ENCODE measurements at places on chromosomes 1 and 21. TPM values are rescaled to one million over a fixed set of nuclear protein-coding genes. Genes with fewer than 3 reads are reported as not detected.

SPATA6 gene
- 26.0 TPM for total RNA-seq

IL12RB2 gene
- total RNA-seq = 0.36 TPM

GRCh38 chr1:162899422-162900146 is 38.6 kb upstream of the CCDC190 start:
- DNase-seq = no peak
- H3K4me1 ChIP-seq = no peaks in the 10 kb centered on the region
- no peak overlapping the region for H3K27ac ChIP-seq
- no peaks in the 10 kb centered on the region for H3K36me3 ChIP-seq
- H3K4me3 ChIP-seq = no peak overlapping the region
- no peaks in the 10 kb centered on the region for H3K27me3 ChIP-seq

- no peak for DNase-seq
- H3K4me1 ChIP-seq = peaks cover 3% of the 10 kb centered on the region
- H3K4me3 ChIP-seq = no peak overlapping the region
- no peaks in the 10 kb centered on the region for H3K27me3 ChIP-seq
- H3K36me3 ChIP-seq = no peaks in the 10 kb centered on the region
Observed at GRCh38 chr1:56404561-56405030, 174.8 kb downstream of the PLPP3 start.

GRCh38 chr1:246110343-246111219 is 396.5 kb downstream of the SMYD3 start:
- peaks cover 51% of the 10 kb centered on the region for H3K4me1 ChIP-seq
- H3K27me3 ChIP-seq = peaks cover 6% of the 10 kb centered on the region
- no peak overlapping the region for H3K4me3 ChIP-seq
- DNase-seq = no peak
- no peak overlapping the region for H3K27ac ChIP-seq
- peaks cover 4% of the 10 kb centered on the region for H3K36me3 ChIP-seq

DIO1 gene
- not detected for total RNA-seq

DNA sequence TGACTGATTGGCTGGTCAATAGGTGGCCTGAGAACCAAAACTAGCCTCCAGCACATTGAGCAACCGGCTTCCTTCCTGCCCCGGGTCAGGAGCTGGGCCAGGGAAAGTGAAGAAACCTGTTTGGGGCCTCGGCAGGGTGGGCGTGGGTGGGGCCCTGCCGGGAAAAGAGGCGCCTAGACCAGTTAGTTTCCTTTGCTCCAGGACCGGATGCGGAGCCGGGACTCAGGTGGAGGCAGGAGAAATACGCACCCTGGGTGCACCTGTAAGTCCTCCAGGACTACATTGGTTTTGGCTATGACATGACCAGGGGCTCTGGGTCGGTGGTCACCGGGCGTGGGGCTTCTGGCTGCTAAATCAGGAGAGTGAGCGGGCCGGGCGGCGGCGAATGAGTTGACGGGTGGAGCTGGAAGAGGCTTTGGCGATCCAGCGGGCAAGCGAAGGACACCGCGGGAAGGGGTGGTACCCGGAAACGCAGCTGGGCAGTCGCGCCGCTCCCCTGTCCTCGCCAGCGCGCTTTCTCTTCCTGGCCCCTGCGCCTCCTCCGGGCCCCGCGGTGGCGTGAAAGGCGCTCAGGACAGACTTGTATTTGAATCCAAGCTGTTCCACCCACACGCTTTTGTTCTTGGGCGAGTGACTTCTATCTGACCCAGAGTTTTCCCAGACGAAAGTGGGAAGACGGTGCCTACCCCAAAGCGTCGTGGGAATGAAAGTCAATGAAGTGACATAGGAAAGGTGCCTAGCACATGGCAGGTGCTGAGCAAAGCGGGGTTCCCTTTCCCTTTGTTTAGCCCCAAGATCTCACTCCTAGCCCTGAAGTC is 30.6 kb upstream of the JUN start:
- H3K27me3 ChIP-seq = peaks cover 3% of the 10 kb centered on the region
- DNase-seq = peak; percentile 42
- no peak overlapping the region for H3K4me3 ChIP-seq
- H3K27ac ChIP-seq = peak overlapping the region; percentile 25
- H3K4me1 ChIP-seq = peaks cover 22% of the 10 kb centered on the region
- no peaks in the 10 kb centered on the region for H3K36me3 ChIP-seq

DNA sequence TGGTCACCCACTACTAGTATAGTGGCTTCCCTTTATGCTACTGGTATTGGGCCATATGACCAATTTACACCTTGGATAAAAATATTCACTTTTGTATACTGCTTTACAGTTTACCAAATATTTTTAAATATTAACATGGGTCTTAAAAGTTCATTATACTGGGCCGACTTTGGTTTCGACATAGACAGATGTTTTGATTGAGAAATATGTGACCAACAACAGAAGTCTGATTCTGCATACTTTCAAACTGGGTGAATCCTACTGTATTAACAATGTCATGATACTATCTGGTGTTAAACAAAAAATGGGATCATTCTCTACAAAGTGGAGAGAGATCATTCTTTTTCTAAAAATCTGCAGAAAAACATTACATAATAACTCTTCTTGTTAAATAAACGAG is 134.8 kb downstream of the AKT3 start:
- DNase-seq = no peak
- no peak overlapping the region for H3K4me3 ChIP-seq
- H3K4me1 ChIP-seq = peaks cover 4% of the 10 kb centered on the region
- no peaks in the 10 kb centered on the region for H3K27me3 ChIP-seq

DNA sequence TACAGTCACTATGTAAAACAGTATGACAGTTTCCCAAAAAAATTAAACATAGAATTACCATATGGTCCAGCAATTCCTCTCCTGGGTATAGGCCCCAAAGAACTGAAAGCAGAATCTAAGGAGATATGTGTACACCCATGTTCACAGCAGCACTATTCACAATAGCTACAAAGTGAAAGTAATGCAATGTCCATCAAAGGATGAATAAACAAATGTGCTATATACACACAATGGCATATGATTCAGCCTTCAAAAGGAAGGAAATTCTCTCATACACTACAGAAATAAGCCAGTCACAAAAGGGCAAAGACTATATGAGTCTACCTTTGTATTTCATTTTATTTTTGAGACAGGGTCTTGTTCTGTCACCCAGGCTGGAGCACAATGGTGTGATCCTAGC is 120.4 kb downstream of the TOMM20 start:
- no peak overlapping the region for H3K27ac ChIP-seq
- H3K4me3 ChIP-seq = no peak overlapping the region
- no peaks in the 10 kb centered on the region for H3K36me3 ChIP-seq
- peaks cover 5% of the 10 kb centered on the region for H3K4me1 ChIP-seq

DNA sequence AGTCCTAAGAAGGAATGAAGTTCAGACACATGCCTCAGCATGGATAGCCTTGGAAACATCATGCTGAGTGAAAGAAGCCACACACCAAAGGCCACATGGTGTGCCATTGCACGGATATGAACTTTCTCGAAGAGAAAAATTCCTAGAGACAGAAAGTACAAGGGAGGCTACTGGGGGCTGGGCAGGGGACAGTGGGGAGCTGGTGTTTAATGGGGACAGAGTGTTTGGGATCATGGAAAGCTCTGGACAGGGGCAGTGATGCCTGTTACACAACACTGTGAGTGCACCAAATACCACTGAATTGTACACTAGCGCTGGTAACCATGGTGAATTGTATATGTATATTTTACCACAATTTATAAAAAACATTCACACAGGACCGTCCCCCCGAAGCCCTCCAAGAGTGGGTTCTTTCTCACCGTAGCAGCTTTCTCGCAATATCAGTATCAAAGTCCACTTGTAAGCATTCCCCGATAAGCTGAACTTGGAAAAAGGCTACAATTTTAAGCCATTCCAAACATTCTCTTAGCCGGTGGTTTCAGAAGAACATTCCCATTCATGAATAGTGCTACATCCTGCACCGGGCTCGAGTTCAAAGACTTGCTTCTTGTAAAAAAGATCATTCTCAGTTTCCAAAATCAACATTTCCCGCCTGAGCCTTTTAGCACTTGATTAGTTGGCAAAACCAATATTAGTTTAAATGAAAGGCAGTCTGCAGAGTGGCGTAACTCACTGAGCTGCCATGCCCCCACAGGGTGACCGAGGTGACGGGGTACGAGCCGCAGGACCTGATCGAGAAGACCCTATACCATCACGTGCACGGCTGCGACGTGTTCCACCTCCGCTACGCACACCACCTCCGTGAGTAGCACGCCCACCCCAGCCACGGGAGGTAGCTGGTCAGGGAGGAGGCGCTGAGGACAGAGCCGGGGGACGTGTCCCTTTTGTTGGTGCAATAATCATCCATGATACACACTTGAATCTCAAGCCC is 31.7 kb downstream of the SIM2 start:
- peaks cover 12% of the 10 kb centered on the region for H3K36me3 ChIP-seq
- peaks cover 2% of the 10 kb centered on the region for H3K4me1 ChIP-seq
- H3K4me3 ChIP-seq = peak overlapping the region; percentile 39

DNA sequence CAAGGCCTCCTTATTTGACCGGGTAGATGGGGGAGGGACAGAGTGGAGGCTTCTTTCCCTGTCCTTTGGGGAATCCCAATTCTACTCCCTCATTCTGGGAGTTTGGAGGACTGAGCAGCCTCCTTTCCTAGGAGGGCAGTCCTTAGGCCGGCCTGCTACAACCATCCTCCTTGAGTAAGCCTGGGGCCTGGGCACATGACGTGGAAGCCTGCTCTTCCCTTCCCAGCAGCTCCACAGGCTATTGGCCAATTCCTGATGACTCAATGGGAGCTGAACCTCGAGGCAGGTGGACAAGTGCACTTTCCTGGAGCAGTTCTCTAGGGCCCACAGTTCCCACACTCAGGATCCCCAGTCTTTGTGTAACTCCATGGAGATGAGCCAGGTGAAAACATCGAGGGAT is 3.1 kb downstream of the KCNA10 start:
- H3K4me1 ChIP-seq = no peaks in the 10 kb centered on the region
- no peak for DNase-seq
- no peaks in the 10 kb centered on the region for H3K36me3 ChIP-seq
- no peak overlapping the region for H3K27ac ChIP-seq
- H3K27me3 ChIP-seq = peaks cover 5% of the 10 kb centered on the region

DNA sequence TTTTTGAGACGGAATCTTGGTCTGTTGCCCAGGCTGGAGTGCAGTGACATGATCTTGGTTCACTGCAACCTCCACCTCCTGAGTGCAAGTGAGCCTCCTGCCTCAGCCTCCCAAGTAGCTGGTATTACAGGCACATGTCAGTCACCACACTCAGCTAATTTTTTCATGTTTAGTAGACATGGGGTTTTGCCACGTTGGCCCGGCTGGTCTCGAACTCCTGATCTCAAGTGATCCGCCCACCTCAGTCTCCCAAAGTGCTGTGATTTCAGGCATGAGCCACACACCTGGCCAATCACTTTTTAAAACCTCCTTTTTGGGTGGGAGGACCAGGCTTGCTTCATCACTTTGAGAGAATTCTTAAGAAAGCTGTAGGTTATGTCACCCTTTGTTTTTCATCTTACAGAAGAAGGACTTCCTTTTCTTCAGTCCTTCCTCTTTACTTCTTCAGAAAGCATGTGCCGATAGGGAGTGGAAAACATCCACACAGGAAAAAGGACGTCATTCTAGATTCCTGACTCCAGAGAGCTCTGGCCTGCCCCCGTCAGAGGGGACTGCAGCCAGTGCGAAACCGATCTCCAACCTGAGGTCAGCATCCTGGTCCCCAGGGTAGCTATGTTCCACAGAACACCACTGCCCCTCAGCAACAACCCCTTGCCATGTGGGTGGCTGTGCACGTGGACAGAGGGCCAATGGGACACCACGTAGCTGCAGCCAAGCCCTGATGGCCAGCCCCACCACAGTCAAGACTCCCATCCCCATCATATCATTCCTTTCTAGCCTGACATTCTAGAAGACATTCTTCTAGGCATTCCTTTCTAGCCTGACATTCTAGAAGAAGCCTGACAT is 21.9 kb downstream of the NCF2 start:
- DNase-seq = peak; percentile 34
- H3K27ac ChIP-seq = peak overlapping the region; percentile 90
- peaks cover 38% of the 10 kb centered on the region for H3K4me1 ChIP-seq
- H3K27me3 ChIP-seq = peaks cover 22% of the 10 kb centered on the region
- peak overlapping the region; percentile 10 for H3K4me3 ChIP-seq

- no peak for DNase-seq
Observed at GRCh38 chr1:66231217-66231616, 302.7 kb upstream of the SGIP1 start.

OR2AK2 gene
- total RNA-seq = not detected

GRCh38 chr21:35658242-35658641 is 402.1 kb downstream of the SETD4 start:
- H3K4me3 ChIP-seq = no peak overlapping the region
- peaks cover 1% of the 10 kb centered on the region for H3K27me3 ChIP-seq
- H3K27ac ChIP-seq = no peak overlapping the region
- H3K36me3 ChIP-seq = no peaks in the 10 kb centered on the region
- H3K4me1 ChIP-seq = no peaks in the 10 kb centered on the region

DNA sequence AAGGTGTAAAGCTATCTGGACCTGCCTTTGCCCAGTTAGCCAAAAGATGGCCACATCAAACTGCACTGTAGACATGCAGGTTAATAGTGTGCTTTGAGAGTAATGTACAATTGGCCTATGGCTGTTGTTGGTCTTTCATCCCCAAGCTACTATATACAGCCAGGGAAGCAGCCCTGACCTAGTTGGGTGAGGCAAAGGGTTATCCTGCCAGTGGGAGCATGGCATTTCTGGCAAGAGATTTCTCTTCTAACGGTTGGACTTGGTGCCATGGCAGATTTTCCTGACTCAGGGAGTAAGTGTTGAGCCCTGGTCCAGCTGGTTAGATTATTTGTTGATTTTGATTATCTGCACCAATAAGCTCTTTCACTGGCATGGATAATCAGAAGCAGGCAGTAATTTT is 119.8 kb downstream of the SDCCAG8 start:
- H3K27ac ChIP-seq = no peak overlapping the region
- H3K4me1 ChIP-seq = no peaks in the 10 kb centered on the region
- H3K4me3 ChIP-seq = no peak overlapping the region
- H3K27me3 ChIP-seq = no peaks in the 10 kb centered on the region
- DNase-seq = no peak
- H3K36me3 ChIP-seq = peaks cover 12% of the 10 kb centered on the region

DNA sequence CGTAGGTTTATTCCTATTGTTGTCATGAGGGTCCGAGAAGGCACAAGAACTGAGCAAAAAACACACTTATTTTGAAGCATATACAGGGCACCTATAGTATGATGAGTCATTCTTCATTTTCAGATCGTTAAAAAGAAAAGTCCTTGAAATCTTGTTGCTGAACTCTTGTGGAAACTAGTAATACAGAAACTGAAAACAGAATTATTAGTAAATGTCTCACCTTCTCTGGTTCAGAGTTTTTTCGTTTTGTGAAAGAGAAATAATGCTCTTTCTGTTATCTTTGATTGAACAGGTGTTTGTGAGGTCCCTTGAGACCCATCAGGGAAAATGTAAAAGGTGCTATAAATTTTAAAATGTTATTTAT is 102.0 kb upstream of the COA6 start:
- H3K4me1 ChIP-seq = no peaks in the 10 kb centered on the region
- no peaks in the 10 kb centered on the region for H3K27me3 ChIP-seq
- H3K27ac ChIP-seq = no peak overlapping the region

GRCh38 chr21:45443595-45444181 is 38.7 kb downstream of the COL18A1 start:
- no peak for DNase-seq
- no peaks in the 10 kb centered on the region for H3K36me3 ChIP-seq
- H3K27ac ChIP-seq = no peak overlapping the region
- no peak overlapping the region for H3K4me3 ChIP-seq
- H3K4me1 ChIP-seq = no peaks in the 10 kb centered on the region

GRCh38 chr1:21200767-21201166 is 24.1 kb upstream of the EIF4G3 start:
- H3K4me1 ChIP-seq = no peaks in the 10 kb centered on the region
- no peak for DNase-seq
- H3K27ac ChIP-seq = no peak overlapping the region
- H3K4me3 ChIP-seq = no peak overlapping the region
